ENCODE measurements at places on chromosomes 5 and 9.

DNA sequence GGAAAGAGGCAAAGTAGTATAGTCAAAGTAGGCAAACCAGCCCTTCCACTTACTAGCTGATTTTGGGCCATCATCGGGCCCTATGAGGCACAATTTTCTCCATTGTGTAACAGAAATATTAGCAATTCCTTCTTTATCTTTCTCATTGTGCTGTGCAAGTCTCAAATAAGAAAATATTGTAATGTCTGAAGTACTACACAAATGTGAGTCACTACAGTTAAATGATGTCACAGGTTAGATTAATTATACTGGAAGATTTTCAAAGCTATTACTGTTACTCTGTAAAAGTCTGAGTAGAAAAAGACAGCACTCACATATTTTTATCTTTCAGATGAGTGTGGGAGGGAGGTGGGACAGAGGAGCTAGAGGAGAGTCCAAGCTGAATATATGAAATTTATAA is 12.4 kb upstream of the TMC1 start:
- no peak for DNase-seq

- DNase-seq = no peak
Observed at GRCh38 chr5:67364381-67364970, 167.9 kb upstream of the CD180 start.

GRCh38 chr5:91122651-91123050 is 260.5 kb downstream of the ARRDC3 start:
- DNase-seq = no peak

DNA sequence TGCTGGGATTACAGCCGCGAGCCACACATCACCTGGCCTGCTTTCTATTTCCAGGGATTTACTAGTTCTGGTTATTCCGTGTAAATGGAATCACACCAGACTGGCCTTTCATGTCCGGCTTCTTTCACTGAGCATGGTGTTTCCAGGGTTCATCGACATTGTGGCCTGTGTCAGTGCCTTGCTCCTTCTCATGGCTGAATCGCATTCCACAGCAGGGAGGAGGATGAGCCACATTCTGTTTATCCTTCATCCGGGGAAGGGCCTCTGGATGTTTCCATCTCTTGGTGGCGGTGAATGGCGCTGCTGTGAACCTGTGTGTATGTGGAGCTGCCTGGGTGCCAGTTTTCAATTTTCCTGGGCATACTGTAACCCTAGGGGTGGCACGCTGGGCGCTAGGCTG is 58.7 kb upstream of the RNU6ATAC start:
- no peak for DNase-seq

DNA sequence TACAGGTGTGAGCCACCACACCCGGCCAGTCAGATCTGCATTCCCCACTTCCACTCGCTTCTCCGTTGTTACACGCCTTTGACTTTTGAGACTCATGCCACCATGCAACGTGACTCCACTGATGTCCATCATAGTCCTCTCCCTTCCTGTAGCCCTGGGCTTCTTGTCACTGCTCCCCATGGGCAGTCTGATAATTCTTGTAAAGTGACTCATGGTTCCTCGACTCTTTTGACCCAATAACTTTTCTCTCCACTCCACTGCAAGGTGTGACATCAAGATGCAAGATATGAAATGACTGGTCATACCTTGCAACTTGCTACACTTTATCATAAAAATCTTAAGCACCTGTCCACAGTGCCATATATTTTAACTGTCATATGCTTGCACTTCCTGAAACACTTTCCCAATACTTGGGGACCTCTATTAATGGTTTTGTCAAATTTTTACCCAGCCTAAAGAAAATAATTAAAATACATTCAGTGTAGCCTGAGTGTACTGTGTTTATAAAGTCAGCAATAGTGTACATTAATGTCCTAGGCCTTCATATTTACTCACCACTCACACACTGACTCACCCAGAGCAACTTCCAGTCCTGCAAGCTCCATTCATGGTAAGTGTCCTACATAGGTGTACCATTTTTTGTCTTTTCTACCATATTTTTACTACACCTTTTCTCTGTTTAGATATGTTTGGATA is 18.6 kb upstream of the ANKRD18A start:
- DNase-seq = no peak

- no peak for DNase-seq
Observed at GRCh38 chr5:175378444-175379028, 65.4 kb downstream of the DRD1 start.

DNA sequence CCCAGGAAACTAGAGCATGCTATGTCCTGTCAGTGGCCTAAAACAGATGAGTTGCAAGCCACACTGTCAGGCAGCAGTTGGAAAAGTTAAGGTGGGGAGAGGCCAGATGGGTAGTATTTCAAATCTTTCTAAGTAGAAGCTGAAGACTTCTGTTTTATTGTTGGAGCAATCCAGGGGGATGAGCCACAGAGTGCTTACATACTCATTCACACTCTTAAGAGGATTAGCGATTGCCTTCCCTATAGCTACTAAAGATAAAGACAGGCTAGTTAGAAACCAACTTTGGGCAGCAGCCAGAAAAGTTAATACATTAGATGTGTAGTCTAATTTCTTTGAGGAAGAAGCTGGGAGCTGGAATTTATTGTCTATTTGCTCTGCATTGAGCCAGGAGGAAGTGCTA is 61.7 kb upstream of the ELAVL2 start:
- DNase-seq = no peak

DNA sequence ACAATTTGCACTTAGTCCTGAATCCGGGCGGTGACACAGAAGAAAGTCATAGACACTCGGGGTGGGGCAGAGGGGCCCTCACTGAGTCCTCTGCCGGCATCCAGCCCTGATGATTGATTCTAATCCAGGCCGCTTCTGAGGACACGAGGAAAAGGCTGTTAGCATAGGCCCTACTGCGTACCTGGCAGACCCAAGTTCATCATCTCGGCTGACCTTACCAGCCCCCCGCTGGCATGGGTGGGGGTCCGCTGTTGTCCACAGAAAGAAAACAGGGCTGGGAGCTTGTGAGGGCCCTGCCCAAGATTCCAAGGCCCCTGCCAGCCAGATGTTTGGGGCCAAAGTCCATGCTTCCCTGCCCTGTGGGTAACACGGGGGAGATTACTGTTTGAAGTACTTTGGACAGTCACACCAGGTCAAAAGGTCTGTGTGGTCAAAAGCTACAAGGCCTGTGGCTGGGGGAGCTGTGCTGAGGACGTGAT is 24.5 kb downstream of the ERGIC1 start:
- DNase-seq = no peak

- no peak for DNase-seq
Observed at GRCh38 chr9:14768405-14769229, 46.1 kb upstream of the CER1 start.

DNA sequence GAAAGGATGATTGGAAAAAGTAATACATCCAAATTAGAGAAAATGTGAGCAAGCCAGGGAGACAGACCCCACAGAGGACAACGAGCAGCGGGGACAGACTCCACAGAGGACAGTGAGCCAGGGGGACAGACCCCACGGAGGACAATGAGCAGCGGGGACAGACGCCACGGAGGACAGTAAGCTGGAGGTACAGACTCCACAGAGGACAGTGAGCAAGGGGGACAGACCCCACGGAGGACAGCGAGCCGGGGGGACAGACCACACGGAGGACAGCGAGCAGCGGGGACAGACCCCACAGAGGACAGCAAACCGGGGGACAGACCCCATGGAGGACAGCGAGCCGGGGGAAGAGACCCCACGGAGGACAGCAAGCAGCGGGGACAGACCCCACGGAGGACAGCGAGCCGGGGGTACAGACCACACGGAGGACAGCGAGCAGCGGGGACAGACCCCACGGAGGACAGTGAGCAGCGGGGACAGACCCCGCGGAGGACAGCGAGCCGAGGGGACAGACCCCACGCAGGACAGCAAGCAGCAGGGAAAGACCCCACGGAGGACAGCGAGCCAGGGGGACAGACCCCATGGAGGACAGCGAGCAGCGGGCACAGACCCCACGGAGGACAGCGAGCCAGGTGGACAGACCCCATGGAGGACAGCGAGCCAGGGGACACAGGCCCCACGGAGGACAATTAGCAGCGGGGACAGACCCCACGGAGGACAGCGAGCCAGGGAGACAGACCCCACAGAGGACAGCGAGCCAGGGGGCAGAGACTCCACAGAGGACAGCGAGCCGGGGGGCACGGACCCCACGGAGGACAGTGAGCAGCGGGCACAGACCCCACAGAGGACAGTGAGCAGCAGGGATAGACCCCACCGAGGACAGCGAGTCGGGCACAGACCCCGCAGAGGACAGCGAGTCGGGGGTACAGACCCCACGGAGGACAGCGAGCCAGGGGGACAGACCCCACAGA is 1.9 kb upstream of the ZDHHC11 start:
- no peak for DNase-seq

GRCh38 chr5:122175091-122175490 is 45.7 kb downstream of the ZNF474 start:
- DNase-seq = no peak

DNA sequence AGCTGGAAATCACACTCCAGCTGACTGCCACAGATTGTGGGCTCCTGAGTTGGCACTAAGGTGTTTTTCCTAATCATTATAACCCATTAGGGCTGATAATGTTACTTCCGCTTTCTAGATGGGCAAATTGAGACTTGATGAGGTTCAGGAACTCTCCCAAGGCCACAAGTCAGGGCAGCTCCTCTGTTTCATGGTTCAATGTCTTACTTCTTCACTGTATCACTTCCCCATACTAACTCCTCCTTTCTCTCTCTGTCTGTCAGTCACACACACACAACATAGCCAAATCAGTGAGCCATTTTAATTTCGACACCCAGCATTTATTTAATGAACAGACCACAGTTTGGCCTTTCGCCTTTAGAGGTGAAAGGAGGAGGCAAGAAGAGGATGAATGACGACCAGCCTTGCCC is 17.8 kb upstream of the TRAF1 start:
- no peak for DNase-seq

All from activated T-helper 1 cell treated with anti-CD3 and anti-CD28 coated beads, Interleukin-2, amount 50 U/mL, for 16 hours (primary cell).